ENCODE measurements at places on chromosomes 13 and 19. TPM values are rescaled to one million over a fixed set of nuclear protein-coding genes. Genes with fewer than 3 reads are reported as not detected.

ADAT3 gene
- 0.74 TPM for total RNA-seq

IGSF23 gene
- not detected for total RNA-seq

RYR1 gene
- 2.2 TPM for total RNA-seq

ZNF85 gene
- 14.5 TPM for total RNA-seq

TGFB1 gene
- total RNA-seq: 2.7 TPM

CLDN10 gene
- 3.7 TPM for total RNA-seq

FREM2 gene
- 2.5 TPM for total RNA-seq

GPR108 gene
- 11.6 TPM for total RNA-seq

DNASE2 gene
- total RNA-seq: 2.5 TPM

HNRNPUL1 gene
- 101 TPM for total RNA-seq

TMIGD2 gene
- total RNA-seq: not detected

TMEM150B gene
- total RNA-seq: not detected

KLF12 gene
- 62.4 TPM for total RNA-seq

KLF1 gene
- total RNA-seq: 0.25 TPM

ETV2 gene
- total RNA-seq: not detected

PRODH2 gene
- total RNA-seq: not detected

NCAN gene
- 238 TPM for total RNA-seq

SLC6A16 gene
- total RNA-seq: 0.49 TPM

SIGLEC10 gene
- 1.2 TPM for total RNA-seq

KLK6 gene
- total RNA-seq: 0.25 TPM

TRIP10 gene
- total RNA-seq: 2.2 TPM

PNMA8A gene
- 69.3 TPM for total RNA-seq

FXYD7 gene
- total RNA-seq: 10.1 TPM

OR10H1 gene
- not detected for total RNA-seq

LMO7 gene
- 92.2 TPM for total RNA-seq

TUBGCP3 gene
- 20.7 TPM for total RNA-seq

ATP8A2 gene
- 64.2 TPM for total RNA-seq

C3 gene
- 8.9 TPM for total RNA-seq

ISOC2 gene
- 6.9 TPM for total RNA-seq

ATP13A1 gene
- total RNA-seq: 24.6 TPM

ZNF583 gene
- total RNA-seq: 25.1 TPM

ZNF253 gene
- 29.5 TPM for total RNA-seq

ZNF613 gene
- total RNA-seq: 9.6 TPM

DLEU7 gene
- 20.2 TPM for total RNA-seq

TMEM221 gene
- total RNA-seq: 0.74 TPM

SERPINE3 gene
- total RNA-seq: under 0.01 TPM

MAMSTR gene
- total RNA-seq: 0.74 TPM

SBSN gene
- total RNA-seq: not detected

GJB2 gene
- 4.4 TPM for total RNA-seq

ONECUT3 gene
- not detected for total RNA-seq

UPK1A gene
- not detected for total RNA-seq

ALOX5AP gene
- total RNA-seq: 0.74 TPM

HCST gene
- not detected for total RNA-seq

SIGLEC8 gene
- 1.2 TPM for total RNA-seq

SBNO2 gene
- 5.2 TPM for total RNA-seq

SPART gene
- total RNA-seq: 17.9 TPM

ATP4A gene
- total RNA-seq: 0.25 TPM

ZNF69 gene
- 27.5 TPM for total RNA-seq

UNC13A gene
- total RNA-seq: 43.5 TPM

NLRP5 gene
- total RNA-seq: not detected

SNAPC2 gene
- total RNA-seq: 5.9 TPM

NLRP11 gene
- not detected for total RNA-seq

GNA15 gene
- 0.25 TPM for total RNA-seq
